ENCODE measurements at places on chromosomes 11 and 22.

- DNase-seq, result no peak
Measured at GRCh38 chr11:15893080-15893492, 463.3 kb downstream of the SOX6 start.

- DNase-seq, result no peak
Measured at GRCh38 chr11:37687130-37687529, 1089.1 kb upstream of the RAG2 start.

GRCh38 chr11:9803685-9804418 is 140.0 kb downstream of the SWAP70 start:
- DNase-seq, result no peak

GRCh38 chr11:76890329-76890728 is 29.6 kb downstream of the ACER3 start:
- DNase-seq, result no peak

DNA sequence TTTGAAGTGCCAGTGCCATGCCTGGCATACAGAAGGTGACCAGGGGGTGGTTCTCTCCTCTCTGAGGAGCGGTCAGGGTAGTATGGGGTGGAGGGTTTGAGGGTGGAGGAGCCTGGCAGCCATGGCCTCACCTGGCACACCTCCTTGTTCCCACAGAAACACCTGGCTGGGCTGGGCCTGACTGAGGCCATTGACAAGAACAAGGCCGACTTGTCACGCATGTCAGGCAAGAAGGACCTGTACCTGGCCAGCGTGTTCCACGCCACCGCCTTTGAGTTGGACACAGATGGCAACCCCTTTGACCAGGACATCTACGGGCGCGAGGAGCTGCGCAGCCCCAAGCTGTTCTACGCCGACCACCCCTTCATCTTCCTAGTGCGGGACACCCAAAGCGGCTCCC is 9.6 kb downstream of the SERPINH1 start:
- DNase-seq, result no peak
